Fibroblast of lung (primary cell): ENCODE measurements at places on chromosomes 2 and 18.

DNA sequence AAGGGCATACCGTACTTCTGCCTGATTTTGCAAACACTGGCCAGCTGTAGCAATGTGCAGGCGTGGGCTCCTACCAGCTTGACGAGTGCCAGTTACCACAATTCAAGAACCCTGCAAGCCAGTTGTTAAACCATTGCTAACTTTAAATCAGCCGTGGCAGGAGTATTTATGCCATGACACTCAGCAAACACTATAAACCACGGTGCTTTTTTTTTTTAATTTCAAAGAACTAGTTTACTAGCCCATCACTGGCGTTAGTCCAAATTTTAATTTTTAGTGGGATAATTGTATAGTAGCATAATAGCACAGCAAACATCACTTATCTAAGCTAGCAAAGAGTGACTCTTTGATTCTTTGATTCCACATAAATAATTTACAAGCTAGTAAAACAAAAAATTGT is 111.1 kb downstream of the COL4A4 start:
- no peak for DNase-seq

- DNase-seq, result no peak
Measured at GRCh38 chr18:8769509-8770095, 64.2 kb downstream of the MTCL1 start.

GRCh38 chr2:109468893-109469292 is 144.9 kb downstream of the SEPTIN10 start:
- DNase-seq, result no peak

DNA sequence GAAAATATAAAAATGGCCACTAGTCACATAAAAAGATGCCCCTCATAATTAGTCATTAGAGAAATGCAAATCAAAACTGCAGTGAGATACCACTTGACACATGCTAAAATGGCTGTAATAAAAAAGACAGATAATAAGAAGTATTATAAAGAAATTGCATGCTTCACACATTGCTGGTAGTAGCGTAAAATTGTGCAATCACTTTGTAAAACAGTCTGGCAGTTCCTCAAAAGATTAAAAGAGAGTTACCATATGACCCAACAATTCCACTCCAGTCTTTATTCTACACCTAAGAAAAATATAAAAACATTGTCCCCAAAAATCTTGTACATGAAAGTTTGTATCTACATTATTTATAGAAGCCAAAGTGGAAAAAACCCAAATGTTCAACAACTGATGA is 170.6 kb upstream of the FIGN start:
- no peak for DNase-seq

- no peak for DNase-seq
Measured at GRCh38 chr18:27785815-27786471, 391.0 kb downstream of the CDH2 start.

DNA sequence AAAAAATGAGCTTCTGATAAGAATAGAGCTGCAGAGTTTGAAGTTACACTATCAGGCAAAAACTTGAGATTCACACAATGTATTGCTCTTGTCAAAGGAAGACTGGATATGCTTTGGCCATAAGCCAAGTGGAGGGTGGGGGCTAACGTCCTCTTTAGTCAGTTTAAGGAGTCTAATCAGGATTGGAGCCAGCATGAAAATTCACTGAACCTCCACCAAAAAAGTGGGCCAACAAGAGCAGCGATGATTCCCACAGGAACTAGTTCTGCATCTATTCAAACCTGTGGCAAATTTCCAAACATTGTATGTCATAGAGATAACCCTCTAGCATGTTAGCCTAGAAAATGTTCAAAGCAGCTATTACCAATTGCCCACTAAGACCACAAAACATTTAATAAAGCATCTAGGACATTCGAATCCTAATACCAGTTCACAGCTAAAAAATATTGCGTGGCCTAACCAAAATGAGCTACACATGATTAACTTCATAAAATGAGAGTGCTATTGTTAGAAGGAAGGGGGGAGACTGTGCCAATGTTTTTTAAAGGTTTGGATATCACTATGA is 43.5 kb upstream of the TMEM247 start:
- DNase-seq, result peak; percentile 59

DNA sequence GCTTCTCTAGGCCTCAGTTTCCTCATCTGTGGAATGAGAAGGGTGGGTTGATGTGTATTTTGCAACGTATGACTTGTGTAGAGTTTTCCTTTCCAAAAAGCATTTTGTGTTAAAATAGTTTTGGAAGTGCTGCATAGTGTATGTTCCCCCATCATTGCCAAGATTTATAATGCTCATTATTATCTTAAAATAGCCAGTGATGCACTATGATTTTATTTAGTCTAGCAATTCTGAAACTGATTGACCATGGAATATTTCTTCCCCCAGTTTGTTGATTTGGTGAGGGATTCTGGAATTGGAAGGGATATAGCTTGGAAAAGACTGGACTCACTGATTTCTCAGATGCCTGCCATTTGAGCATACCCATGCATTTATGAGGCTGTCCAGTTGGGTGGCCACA is 130.6 kb downstream of the CCDC85A start:
- DNase-seq, result no peak

DNA sequence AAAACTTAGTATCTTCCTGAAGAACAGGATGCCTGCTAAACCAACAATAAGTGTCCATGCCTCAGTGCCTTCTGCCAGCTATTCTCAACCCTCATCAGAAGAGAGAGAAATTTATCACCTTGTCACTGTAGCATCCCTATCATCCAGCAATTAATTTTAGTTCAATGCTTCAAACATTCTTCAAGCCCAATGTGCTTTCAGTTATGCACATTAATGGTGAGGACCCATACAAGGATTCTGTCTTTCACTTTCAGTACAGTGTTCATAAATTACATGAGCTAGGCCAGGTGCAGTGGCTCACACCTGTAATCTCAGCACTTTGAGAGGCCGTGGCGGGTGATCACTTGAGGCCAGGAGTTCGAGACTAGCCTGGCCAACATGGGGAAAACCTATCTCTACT is 47.0 kb upstream of the MSH6 start:
- no peak for DNase-seq
